ENCODE measurements at places on chromosomes 2 and 18.

- DNase-seq: no peak
These were observed 651.1 kb downstream of the TDRD15 start for GRCh38 chr2:21774691-21775368.

- no peak for DNase-seq
These were observed 403.3 kb upstream of the SMIM21 start for GRCh38 chr18:75830828-75831227.

DNA sequence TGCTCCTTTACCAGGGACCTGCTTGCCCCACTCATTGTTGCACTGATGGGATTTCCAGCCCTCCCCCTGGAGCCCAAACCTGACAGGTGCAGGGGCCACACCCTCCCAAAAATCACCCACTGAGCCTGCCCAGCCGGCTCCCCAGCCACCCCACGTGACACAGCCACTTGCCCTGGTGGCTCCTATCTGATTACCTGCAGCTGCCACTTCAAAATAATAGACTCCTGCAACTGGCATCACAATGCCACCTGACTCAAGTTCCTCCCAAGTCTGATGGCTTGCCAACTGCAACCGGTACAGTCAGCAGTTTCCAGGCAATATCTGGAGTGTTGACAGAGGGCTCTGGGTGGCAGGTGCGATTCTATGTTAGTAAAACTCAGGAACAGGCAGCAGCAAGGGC, 66.2 kb downstream of the CRACDL start:
- DNase-seq: no peak

- DNase-seq: peak; percentile 16
These were observed 122.7 kb downstream of the TWIST2 start for GRCh38 chr2:238970553-238971081.

GRCh38 chr2:159939946-159940345, 122.5 kb downstream of the PLA2R1 start:
- no peak for DNase-seq

DNA sequence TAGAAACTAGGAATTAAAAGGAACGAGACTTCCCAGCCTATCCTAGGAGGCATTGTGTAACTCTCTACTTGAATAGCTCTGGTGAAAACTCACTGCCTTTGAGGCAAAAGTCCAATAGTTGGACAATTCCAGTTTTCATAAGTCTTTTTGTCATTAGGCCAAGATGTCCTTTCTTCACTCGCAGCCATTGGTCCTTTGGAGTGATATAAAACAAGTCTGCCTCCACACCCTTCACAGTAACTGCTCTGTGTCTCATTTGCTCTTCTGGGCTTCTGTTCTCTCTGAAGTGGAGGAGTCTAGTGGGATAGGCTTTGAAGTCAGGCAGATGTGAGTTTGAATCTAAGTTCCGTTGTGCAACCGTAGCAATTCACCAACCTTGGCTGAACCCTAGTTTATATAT, 28.2 kb downstream of the ANTXR1 start:
- DNase-seq: no peak

- no peak for DNase-seq
These were observed 45.9 kb downstream of the KDM3A start for GRCh38 chr2:86487062-86487461.

DNA sequence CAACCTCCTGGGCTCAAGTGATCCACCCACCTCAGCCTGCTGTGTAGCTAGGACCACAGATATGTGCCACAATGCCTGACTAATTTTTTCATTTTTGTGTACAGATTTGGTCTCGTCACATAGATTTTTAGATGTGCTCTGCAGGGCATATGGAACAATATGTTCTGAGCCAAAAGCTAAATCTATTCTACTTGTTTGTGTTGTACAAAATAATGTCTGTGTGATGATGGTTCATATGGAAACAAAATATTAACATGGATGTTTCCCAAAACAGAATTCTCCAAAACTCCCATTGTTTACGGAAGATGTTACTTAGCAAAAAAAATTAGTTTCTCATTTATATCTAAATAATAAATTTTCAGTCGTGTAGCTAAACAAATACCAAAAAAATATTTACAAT, 12.6 kb upstream of the KLHL23 start:
- no peak for DNase-seq

GRCh38 chr2:8064603-8065002, 617.3 kb upstream of the ID2 start:
- no peak for DNase-seq

- DNase-seq: peak; percentile 44
These were observed 70.6 kb downstream of the MBP start for GRCh38 chr18:77061946-77062517.

- no peak for DNase-seq
These were observed 17.9 kb downstream of the SPATS2L start for GRCh38 chr2:200324362-200324761.

DNA sequence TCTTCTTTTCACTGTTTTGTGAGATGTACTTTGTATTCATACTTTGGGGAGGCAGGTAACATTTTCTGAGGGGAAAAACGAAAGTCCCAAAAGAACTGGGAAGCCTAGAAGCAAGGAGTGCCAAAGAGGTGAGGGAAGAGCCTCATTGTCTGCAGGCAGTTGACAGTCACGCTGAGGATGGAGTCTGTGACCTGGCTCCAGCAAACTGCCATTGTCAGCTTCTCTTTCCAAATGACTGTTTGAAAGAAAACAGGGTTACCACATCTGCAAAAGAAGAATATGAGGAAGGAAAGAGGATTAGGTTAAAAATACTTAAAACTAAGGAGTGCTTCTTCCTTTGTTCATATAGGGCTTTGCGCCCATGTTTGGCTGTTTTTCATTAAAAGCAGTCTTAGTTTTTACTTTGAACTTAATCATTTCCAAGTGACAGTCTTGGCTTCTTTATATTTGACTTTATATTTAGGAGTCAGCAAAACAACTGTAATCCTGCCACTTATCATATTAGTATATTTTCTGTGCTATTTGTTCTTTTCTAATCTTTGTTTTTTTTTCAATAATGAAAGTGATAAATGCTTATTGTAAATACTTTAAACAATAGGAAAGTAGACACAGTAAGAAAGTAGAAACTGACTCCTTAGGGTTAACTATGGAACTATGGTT, 35.0 kb downstream of the CERS6 start:
- DNase-seq: no peak

GRCh38 chr2:216666461-216667233, 28.7 kb downstream of the IGFBP5 start:
- DNase-seq: peak; percentile 53

- DNase-seq: no peak
These were observed 12.4 kb downstream of the HS6ST1 start for GRCh38 chr2:128306081-128306930.

- DNase-seq: no peak
These were observed 304.7 kb upstream of the SYT4 start for GRCh38 chr18:43581936-43582519.

GRCh38 chr2:153870308-153870707, 1.4 kb upstream of the GALNT13 start:
- DNase-seq: peak; percentile 48

DNA sequence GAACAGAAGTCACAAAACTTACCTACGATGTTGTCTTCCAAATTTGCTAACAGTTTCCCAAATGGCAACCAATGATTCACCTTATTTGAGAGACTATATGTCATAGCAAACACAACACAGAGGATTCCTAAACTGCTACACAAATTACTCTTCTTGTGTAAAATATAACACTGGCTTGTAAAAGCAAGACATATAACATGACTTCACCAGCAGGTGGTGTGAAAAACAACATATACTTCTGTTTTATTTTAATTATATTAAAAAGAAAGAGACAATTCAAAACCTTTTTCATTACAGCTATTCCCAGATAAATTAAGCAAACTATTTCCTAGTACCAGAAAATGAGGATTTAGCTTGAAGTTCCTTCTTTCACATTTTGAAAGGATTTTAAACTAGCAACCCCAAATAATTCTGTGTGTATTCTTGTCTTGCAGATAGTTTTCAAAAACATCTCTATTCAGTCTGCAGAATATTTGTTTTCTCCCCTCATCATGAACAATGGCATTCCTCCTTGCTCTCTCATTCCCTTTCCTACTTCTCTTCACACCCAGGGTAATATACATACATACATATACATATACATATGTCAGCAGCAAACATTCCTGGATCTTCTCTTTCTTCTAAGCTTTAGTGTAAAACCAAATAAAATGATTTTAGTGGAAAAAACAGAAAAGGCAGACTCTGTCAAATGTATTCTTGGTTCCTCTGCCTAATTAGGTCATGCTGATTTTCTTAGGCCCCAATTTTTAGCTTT, 62.1 kb downstream of the SCN3A start:
- no peak for DNase-seq

- no peak for DNase-seq
These were observed 68.7 kb downstream of the SDC1 start for GRCh38 chr2:20156076-20156759.

GRCh38 chr2:58140508-58141072, 94.0 kb downstream of the VRK2 start:
- DNase-seq: no peak

DNA sequence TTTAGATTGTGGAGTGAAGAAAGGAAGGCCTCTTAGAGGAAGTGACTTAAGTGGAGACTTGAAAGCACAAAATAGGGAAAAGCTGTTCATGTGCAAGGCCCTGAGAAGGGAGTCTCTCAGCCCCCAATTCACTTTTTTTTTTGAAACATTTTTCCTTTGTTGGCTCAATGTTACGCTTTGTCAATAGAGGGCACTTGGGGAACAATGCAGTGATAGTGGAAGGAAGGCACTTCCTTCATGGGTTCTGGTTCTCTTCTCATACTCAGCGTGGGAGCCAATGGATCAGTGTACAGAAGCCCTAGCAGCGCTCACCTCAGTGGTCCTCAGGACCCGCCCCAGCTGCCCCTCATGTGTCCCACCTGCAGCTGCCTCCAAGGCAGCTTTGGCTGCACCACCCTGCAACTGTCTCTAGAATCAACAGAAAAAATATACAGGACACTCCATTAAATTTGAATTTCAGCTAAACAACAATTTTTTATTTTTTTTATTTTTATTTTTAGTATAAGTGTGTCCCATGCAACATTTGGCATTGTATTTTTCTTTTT, 8.6 kb upstream of the C2orf42 start:
- DNase-seq: no peak

DNA sequence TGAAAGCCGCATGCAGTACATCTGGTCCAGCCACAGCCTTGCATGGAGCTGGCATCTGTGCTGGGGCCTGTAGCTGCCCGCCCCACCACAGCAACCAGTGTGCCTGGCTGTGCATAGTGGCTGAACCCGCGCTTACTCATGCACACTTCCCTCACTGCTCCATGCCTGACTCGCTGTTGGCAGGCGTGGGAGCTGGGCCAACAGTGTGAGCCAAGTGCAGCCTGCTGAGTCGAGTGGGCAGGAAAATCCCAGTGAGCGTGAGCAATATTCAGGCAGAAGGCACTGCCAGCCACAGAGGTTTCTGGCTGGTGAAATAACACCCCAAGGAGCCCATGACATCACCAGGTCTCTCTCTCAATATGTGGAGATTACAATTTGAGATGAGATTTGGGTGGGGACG, 1674.1 kb upstream of the TMEFF2 start:
- no peak for DNase-seq

- DNase-seq: no peak
These were observed 77.0 kb upstream of the PDE1A start for GRCh38 chr2:182503886-182504285.

- no peak for DNase-seq
These were observed 90.3 kb upstream of the TFPI start for GRCh38 chr2:187644486-187644885.

GRCh38 chr2:151619337-151619989, 114.8 kb downstream of the NEB start:
- DNase-seq: no peak

DNA sequence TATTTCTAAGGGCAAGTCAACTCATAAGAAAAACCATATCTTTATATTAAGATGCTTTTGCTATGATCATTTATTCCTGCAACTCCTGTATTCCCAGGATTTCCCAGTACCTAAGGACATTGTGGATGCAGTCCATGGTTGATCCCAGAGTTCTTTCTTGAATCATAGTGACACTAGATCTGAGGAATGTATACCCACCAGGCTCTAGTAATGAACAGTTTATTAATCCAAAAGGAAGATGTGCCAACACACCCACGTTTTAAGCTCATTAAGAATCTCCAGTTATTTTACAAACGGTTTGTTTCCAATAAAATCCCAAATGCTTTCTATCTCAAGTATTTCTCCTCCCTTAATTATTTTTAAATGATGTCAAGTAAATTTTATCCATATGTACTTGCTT, 210.8 kb upstream of the ZEB2 start:
- no peak for DNase-seq

GRCh38 chr2:26245810-26246209, 1.1 kb downstream of the HADHB start:
- DNase-seq: no peak

DNA sequence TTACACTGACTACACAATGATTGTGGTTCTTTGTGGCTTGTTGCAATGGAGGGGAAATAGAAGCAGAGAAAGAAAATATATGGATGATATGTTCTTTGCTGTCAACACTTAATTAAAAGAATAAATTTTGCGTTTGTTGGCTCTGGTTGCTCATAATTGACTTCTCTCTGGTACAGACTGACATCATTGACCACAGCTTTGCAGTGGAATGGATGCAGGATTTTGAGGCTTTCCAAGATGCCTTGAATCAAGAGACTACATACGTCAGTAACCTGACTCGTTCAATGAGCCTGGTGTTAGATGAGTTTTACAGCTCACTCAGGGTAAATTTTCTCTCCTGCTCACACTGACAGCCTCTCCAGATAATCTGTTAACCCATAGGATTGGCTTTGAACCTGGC, 9.9 kb downstream of the GPN1 start:
- DNase-seq: no peak

DNA sequence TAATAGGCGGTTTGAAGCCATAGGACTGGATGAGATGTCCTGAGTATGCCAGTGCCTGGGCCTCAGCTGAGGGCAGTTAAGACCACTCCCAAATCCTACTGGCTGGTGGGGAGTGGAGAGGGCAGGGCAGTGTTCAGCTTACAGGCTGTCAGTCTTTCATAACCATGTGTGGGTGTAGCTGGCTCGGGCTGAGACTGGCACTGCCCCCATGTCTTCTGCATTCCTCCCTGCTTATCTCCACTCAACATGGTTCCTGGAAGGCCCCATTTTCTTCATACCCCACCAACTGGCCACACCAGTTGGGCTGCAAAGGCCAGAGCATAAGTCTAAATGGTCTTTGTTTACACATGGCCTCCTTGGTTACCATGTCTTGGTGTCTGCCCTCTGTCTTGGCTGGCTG, 17.2 kb upstream of the IL37 start:
- no peak for DNase-seq

- no peak for DNase-seq
These were observed 3.1 kb upstream of the SP5 start for GRCh38 chr2:170711774-170712652.

- no peak for DNase-seq
These were observed 110.0 kb upstream of the SLC66A3 start for GRCh38 chr2:11045294-11045693.

DNA sequence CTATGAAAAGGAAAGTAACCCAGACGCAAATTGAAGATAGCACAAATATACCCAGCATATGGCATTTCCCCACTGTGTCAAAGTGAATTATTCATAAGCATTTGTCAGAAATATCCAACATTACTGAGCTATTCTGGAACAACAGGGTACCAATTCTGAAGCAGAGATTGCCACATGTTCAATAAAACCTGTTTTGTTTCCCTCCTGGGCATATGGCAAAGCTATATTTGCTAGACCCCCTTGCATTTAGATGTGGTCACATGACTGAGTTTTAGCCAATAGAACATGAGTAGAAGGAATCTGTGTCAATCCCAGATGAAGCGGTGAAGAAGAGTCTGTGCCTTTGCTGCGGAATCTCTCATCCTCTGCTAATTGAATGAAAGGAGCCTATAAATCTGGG, 296.4 kb upstream of the DLGAP1 start:
- no peak for DNase-seq

- DNase-seq: no peak
These were observed 3.9 kb downstream of the WNT10A start for GRCh38 chr2:218884519-218884918.

- no peak for DNase-seq
These were observed 53.8 kb downstream of the GTF3C3 start for GRCh38 chr2:196745711-196746110.
